ENCODE measurements at places on chromosomes 7 and 10. TPM values are rescaled to one million over a fixed set of nuclear protein-coding genes. Genes with fewer than 3 reads are reported as not detected.

DNA sequence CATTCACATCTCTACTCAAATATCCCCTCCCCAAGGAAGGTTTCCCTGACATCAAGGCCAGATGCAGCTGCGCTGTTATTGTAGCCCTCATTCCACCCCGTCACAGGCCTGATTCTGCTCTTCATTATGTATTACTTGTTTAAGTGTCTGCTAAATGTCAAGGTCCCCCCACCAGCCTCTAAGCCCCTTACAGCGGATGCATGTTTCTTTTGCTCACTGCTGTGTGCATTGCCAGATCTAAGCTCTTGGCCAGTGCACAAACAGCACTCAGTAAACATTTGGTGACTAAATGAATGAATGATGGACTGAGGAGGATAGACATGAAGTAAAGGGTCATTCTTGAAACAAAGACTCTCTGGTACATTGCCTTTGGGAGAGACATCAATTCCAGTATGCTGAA lies 90.6 kb downstream of the NEBL start:
- no peak for DNase-seq

GRCh38 chr10:104434601-104435000 lies 81.0 kb downstream of the CFAP58 start:
- no peak for DNase-seq

DNA sequence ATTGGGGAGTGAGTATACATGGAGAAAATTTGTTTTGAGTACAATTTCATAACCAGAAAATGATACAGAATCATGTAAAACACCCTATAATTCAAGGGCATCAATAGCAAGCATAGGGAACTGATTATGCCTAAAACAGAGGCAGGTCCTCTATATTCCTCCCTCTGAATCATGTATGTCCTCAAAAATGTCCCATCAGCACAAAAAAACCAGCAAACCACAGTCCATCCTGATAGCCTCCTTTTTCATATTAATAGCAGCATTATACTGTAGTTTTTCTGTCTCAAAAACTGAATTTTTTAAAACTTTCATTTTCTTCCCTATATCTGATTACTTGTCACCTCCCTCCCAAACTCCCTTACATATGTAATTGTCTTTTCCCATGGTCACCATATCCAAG lies 1057.3 kb downstream of the CNTNAP2 start:
- DNase-seq: no peak

GRCh38 chr7:5629941-5630340 lies 151.5 kb downstream of the RNF216 start:
- DNase-seq: no peak

GRCh38 chr7:26663874-26664273 lies 200.5 kb downstream of the SKAP2 start:
- no peak for DNase-seq

Gene ITIH5
- polyA plus RNA-seq: 21.9 TPM

Gene NACAD
- polyA plus RNA-seq: 7.9 TPM

All from right renal cortex interstitium (tissue), 3 donors.